Activated CD8-positive, alpha-beta memory T cell treated with anti-CD3 and anti-CD28 coated beads, Interleukin-2, amount 50 U/mL, for 4 hours (primary cell): ENCODE measurements at places on chromosomes 4 and X.

DNA sequence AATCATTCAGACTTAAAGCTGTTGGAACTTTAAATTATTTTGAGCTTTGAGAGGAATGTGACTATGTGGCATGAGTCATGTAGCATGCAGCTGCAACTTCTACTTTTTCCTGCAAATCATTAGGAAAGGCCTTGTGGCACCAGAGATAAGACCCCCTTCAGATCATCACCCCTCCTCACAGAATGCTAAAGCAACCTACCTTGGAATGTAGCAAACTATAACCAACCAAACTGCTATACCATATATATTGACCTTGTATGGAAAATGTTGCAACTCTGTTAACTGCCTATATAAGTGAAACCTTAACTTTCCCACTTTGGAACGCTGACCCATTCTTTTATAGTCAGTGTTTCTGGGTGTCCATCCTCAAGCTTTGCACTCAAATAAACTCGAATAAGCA is 32.0 kb downstream of the ATXN3L start:
- DNase-seq = no peak

GRCh38 chr4:69490271-69490670 is 5.4 kb downstream of the UGT2B4 start:
- DNase-seq = no peak

DNA sequence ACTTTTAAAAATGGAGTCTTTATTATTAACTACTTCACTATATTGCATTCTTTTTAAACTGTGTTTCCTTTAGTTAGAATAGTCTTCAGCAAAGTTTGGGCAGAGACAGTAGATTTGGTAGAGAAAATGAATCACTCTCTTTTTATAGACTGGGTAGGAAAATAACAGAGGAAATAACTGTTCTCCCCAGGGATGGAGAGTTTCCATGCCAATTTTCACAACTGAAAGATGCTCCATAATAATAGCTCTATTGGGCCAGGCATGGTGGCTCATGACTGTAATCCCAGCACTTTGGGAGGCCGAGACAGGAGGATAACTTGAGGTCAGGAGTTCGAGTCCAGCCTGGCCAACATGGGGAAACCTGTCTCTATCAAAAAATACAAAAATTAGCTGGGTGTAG is 13.1 kb downstream of the HSD17B13 start:
- no peak for DNase-seq

DNA sequence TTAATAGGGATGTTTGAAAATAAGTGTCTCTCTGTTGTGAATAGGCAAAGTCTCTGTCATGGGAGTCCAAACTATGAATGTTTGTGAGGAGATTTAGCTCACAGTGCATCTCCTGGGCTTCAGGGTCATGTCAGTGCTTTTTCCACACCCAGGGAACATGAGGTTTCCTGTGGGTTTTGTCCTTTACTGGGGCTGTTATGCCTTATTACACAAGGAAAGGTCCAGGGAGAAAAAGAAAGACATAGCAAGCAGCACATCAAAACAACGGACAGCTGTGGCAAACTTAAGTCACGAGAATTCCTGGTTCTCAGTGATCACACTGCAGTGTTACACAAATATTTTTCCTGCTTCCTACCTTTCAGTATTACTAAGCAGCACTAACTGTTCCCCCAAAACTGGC is 99.4 kb downstream of the MBNL3 start:
- no peak for DNase-seq

DNA sequence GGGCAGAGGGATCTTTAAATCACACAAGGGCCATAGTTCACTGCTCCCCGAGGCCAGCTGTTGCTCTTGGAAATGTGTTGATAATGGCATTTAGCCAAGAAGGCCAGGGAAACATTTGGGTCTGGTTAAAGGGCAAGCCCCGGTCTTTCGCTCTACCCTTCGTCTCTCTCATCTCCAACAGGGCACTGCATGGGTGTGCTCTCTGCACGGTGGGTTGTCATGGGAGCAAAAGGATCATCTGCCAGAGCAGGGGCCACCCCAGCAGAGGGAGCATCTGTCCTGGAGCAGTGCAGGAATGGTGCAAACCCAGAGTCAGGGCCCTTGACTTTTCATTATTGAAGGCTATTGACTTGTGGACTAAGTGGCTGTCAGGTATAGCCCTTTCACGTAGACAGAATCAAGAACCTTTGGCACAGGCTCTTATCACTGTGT is 22.7 kb upstream of the PGRMC2 start:
- no peak for DNase-seq
